ENCODE measurements at places on chromosomes 5 and 9. TPM values are rescaled to one million over a fixed set of nuclear protein-coding genes. Genes with fewer than 3 reads are reported as not detected.

The CTSV gene
- total RNA-seq: not detected

The OR1J2 gene
- total RNA-seq: 0.42 TPM

The EIF4E1B gene
- total RNA-seq: not detected

The MARCHF3 gene
- 7.0 TPM for total RNA-seq

The RNF208 gene
- total RNA-seq: 6.5 TPM

The PCDHB13 gene
- total RNA-seq: 6.2 TPM

DNA sequence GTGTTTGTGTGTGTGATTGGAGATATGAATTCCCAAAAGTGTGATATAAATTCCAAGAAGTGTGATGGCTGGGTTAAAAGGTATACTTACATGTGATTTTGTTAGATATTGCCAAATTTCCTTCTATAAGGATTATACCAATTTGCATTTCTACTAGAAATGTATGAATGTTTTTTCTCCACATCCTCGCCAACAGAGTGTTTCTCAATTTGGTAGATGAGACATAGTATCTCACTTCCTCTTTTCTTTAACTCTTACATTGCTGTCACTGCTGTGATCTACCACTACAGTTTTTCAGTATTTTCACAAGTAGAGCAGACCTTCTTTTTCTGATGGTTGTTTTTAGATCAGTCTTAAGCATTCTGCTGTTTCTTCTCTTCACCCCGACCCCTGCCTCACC, 111.3 kb downstream of the FER start:
- DNase-seq: no peak

DNA sequence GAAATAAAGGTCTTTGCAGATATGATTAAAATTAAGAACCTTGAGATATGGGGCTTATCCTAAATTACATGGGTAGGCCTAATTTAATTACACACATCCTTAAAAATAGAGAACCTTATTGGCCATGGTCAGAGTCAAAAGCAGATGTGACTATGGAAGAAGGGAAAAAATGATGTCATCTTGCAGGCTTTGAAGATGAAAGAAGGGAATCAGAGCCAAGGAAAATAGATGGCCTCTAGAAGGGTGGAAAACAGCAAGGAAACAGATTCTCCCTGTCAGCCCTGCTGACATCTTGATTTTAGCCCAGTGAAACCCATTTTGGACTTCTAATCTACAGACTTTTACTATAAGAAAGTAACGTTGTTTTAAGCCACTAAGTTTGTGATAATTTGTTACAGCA, 37.6 kb upstream of the KCNN2 start:
- no peak for DNase-seq

- no peak for DNase-seq
Observed at GRCh38 chr5:59666440-59667068, 227.0 kb downstream of the PDE4D start.

GRCh38 chr5:165360366-165360765, 1854.9 kb downstream of the MAT2B start:
- no peak for DNase-seq

DNA sequence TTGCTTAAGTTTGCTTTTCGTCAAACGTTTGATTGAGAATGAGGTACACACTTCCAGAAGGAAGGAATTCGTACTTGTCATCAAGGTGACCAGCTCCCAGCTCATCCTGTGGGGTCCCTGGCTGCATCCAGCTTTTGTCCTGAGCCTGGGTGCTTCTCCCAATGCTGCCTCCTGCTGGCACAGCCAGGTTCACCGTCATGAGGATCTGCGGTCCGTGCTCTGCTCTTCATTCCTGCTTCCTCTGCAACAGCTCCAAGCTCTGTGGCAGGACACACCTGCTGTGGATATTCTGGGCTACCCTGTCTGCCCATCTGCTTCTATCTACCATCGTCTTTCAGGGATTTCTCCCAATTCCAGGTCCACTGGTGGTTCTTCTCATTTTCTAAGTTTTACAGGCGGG, 13.3 kb upstream of the UBE2QL1 start:
- no peak for DNase-seq

Data from ureter (tissue), 1 donor.